Right atrium auricular region (tissue), 2 donors: ENCODE measurements at places on chromosomes 6 and 20. TPM values are rescaled to one million over a fixed set of nuclear protein-coding genes. Genes with fewer than 3 reads are reported as not detected.

Gene FAM162B
- total RNA-seq, result 1.4 TPM

DNA sequence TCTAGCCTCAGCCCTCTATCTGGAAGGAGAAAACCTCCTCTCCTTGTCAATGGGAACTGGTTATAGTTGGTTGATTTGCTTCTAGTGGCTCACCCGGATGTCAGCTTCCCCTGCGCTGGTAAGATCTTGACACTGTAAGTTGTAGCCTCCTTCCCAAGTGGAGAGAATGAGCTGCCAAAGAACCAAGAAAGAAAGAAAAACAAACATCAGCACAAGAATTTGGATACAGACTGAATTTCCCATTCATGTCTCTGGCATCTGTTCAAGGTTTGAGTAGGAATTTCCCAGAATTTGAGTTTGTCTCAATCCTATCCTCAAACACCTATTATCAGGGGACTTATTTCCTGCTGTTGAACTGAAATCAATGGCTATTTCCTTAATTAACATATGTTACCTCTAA is 44.1 kb downstream of the ELOVL2 start:
- no peak for DNase-seq

DNA sequence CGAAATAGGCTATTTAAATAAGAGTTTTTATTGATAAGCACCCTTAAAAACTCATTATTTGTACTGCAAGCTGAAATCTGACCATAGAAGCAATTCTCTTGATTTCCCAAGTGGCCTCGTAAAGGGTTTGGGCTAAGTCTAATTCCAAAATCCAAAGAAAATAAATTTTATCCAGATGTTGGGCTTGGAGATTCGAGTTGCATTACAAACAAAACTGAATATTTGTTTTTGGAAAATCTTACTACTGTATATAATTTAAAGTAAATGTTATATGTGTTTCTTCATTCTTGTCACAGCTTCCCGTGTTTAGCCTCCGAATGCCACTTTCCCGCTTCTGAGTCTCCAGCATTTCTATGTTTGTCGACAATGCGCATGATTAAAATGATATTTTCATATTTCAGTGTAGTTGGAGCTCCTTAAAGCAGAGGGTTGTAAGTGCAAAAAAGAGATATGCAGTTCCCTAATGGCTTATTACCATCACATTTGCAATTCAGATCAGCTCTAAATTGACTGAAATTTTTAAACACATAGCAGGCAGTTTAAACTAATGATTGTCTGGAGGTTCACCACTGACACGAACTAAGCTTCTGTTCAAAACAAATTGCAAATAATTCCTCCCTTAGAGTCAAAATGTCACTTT is 47.0 kb downstream of the PRL start:
- DNase-seq, result no peak

DNA sequence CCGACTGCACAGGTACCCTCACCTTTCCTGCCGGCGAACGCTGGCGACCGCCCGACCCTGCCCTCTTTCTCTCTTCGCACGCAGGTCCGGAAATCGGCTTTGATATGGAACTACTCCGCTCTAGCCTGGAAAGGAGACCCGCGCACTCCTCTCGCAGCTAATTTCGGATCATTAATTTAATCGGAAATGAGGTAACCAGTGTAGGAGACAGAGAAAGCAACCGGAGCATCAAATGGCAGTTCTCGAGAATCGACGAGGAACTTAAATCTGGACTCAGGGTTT is 949 bp upstream of the ATXN1 start:
- no peak for DNase-seq

Gene PM20D2
- 15.5 TPM for total RNA-seq

DNA sequence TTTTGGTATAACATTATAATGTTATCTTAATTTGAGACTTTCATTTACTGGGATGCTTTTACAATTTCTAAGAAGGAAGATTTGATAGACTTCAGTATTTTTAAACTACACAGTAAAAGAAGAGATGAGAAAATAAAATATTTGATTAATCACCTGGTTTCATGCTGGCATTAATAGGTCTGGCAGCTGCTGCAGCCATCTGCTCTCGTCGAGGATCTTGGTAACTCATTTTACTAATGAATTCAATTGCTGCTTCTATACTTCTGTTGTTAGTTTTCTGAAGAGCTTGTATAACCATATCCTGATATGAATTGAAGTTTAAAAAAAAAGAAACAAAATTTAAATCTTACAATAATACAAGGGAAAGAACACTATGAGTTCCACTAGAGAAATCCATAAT is 23.0 kb downstream of the LATS1 start:
- DNase-seq, result no peak

Gene EFCAB8
- total RNA-seq, result not detected

DNA sequence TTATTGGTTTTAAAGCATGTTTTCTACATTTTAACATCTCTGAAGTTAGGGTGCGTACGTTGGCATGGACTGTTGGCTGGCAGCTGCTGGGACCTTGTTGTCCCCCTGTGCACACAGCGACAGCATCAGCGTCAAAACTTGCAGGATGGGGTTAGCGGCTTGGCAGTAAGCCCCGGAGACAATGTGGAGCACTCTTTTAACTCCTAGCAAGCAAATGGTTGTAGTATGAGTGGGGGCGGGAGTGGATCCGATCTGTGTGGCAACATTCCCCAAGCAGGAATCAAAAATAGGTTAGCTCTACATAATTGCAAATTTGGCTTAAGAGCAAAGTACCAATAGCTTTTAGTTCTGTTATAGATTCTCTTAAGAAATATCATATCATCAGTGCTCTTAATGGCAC is 70.1 kb downstream of the NRN1 start:
- DNase-seq, result no peak
